Chondrocyte (in vitro differentiated cells): ENCODE measurements at places on chromosomes 11 and 22.

- DNase-seq: no peak
These were observed 3.2 kb downstream of the CHKA start for GRCh38 chr11:68117853-68118470.

- no peak for DNase-seq
These were observed 22.6 kb downstream of the USP47 start for GRCh38 chr11:11864332-11864731.

DNA sequence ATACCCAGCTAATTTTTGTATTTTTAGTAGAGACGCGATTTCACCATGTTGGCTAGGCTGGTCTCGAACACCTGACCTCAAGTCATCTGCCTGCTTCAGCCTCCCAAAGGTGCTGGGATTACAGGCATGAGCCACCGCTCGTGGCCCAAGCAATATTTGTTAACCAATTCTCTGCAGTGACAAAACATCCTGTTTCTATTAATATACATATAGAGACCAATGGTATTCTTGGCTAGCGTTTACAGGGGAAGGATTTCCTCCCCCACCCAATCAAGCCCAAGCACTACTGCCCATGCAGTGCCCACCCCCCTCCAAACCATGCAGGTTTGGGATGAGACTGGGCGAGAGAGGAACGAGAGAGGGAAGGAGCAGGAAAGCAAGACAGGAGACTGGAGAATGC is 53.1 kb downstream of the APOL3 start:
- DNase-seq: peak; percentile 5

- DNase-seq: no peak
These were observed 6.5 kb upstream of the NPAS4 start for GRCh38 chr11:66414120-66414934.

GRCh38 chr11:115623021-115623451 is 118.8 kb upstream of the CADM1 start:
- DNase-seq: no peak

DNA sequence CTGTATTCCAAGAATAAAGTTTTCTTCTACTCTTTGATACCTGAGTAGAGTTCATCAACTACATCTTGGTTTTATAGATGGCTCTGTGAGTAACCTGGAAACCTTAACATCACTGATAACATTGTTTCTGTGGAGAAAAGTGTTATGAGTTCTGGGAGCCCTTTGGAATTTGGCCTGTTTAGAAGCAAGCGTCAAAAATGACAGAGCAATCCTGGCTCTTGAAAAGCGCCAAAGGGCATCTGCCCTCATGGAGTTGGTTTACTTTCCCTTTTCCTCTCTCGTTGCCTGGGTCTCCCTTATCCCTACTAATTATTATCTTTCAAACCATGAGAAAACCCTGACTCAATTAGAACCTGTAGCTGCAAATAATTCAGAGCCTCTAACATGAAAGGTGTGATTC is 140.1 kb downstream of the DBX1 start:
- DNase-seq: no peak

DNA sequence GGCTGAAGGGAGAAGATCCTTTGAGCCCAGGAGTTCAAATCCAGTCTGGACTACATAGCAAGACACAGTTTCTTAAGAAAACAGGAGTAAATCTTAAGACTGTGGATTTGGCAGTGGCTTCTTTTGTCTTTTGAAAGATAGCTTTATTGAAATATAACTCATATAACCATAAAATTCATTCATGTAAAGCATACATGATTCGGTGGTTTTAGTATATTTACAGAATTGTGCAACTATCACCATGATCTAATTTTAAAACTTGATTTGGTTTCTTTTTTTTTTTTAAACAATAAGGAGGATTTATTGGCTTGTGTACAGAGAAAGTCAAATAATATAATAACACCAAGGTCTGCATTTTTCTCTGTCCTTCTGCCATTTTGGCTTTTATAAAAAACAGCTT is 23.1 kb upstream of the PSMA1 start:
- no peak for DNase-seq

GRCh38 chr11:47071341-47071740 is 105.3 kb downstream of the ARFGAP2 start:
- DNase-seq: no peak

DNA sequence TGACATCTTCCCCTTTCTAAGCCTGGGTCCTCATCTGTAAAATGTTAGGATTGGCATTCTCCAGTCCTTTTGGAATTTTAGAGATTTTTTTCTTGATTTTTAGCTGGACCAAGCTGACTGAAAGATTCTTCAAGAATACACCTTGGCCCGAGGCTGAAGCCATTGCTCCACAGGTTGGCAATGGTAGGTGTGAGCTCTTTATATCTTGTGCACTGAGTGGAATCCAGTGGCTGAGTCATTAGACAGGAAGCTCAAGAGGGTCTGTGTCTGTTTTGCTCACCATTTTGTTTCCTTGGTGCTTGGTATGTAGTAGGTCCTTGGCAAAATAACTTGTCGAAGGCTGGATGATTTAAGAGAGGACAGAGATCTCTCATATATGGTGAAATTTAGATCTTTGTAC is 6.2 kb downstream of the EIF3L start:
- DNase-seq: no peak

DNA sequence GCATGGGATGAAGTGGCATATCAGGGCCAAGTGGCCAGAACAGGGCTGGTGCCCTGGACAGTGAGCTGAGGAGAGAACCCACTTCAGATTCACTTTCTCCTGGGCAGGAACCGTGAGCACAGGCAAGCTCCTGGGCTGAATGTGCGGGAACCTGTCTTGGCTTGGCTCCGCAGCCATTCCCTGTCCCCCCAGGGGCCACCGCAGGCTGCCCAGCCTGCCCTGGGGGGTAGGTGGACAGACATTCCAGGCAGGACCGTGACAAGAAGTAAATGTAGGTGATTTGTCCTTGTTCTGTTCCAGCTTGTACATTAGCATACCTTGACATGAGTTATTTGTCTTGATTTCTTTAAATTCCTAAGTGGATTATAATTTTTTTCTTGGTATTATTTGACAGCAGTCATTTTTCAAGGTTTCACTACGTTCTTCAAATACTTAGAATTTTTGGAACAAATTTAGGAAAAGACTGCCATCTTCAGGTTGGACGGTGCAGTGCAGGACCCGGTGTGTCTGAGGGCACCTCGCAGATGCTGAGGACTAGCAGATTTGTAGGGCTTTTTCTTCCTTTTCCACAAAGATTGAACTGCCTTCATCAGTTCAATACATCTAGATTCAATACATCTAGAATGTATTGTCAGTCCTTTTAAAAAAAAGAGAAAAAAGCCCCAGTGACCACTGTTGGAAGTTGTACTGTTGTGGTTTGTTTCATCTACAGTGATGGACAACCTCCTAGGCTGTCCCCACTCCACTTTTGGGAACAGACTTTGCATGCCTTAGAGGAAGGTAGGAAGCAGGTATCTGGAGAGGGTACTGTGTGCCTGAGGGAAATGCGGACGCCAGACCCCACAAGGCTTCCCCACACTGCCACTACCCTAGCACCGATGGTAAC is 115.1 kb upstream of the RASSF10 start:
- DNase-seq: no peak

GRCh38 chr11:131079036-131079435 is 162.8 kb upstream of the SNX19 start:
- DNase-seq: no peak

GRCh38 chr11:78853521-78853920 is 278.9 kb upstream of the NARS2 start:
- DNase-seq: no peak

DNA sequence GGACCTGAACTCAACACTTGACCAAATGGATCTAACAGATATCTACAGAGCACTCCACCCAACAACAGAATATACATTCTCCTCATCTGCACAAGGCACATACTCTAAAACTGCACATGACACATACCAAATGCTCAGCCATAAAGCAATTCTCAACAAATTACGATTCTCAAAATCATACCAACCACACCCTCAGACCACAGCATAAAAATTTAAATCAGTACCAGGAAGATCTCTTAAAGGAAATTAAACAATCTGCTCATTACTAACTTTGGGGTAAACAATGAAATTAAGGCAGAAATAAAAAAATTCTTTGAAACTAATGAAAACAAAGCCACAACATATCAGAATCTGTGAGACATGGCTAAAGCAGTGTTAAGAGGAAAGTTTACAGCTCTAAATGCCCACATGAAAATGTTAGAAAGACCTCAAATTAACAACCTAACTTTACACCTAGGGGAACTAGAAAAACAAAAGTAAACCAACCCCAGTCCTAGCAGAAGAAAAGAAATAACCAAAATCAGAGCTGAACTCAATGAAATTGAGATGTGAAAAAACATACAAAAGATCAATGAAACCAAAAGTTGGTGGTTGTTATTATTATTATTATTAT is 37.2 kb downstream of the TMEM123 start:
- DNase-seq: no peak

GRCh38 chr11:124882339-124883071 is 15.2 kb downstream of the ROBO4 start:
- no peak for DNase-seq

DNA sequence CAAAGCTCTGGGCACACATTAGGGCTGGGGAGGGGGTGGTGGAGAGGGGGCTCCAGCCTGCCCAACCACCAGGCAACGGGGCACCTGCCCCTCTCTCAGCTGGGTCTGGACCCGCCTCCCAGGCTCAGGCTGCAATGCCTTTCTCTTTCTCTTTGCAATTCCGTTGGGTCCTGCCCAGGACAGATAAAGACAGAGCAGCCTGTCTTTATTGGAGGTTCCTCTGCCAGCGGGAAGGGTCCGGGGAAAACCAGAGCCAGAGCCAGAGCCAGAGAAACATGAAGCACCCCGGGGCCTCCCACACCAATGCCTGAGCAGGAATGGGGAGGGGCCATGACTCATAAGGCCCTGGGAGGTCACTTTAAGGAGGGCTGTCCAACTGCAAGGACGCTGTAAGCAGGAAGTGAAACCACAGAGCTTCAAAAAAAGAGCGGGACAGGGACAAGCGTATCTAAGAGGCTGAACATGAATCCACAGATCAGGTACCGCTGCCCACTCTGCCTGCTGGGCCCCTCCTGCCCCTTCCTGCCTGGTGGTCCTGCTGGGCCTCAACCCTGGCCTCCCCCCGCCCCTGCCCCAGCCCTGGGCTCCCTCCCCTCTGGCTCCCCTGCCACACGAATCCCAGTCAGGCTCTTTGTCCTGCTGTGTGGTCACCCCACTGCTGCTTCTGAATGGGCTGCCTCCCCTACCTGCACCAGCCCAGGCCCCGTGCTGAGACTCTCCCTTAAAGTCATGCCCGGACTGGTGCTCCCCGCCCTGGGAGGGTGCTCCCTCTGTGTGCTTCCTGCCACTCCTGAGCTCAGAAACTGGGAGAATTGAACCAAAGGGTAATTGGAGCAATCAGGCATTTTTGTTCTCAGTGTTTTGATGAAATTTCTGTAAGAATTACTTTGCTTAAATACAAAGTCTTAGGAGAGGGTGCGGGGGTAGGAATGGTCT is at the start of gene APOBEC3B:
Gene APOBEC3B (plus strand): TSS at position 356 of the 936 bp plus-strand sequence. CDS start 107 bp downstream, at position 463.
- DNase-seq: peak; percentile 53

- DNase-seq: peak; percentile 44
These were observed 15.5 kb upstream of the RAC2 start for GRCh38 chr22:37259540-37260029.

DNA sequence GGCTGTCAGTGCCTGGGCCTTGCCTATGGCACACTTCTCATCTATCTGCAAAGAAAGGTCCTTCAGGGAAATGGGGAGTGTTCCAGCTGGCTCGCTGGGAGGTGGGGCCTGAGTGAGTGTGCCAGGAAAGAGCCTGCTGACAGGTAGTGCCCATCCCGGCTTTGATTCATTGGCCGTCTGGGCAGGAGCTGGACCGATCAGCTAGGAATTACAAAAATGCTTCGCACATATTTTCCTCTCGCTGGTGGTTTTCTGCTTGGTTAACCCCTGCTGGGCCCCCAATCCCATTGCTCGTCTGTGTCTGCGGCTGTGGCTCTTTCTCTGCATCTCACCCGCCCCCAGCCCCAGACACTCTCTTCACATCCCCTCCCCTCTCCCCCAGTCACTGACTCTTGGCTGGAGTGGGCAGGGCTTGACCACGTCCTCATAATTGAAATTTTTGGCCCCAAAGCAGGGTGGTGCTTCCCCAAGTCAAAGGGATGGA is 10.8 kb downstream of the LIF start:
- peak; percentile 93 for DNase-seq

- DNase-seq: peak; percentile 53
These were observed 19.7 kb upstream of the CDC42EP2 start for GRCh38 chr11:65295001-65295400.

- DNase-seq: no peak
These were observed 601.0 kb upstream of the KIRREL3 start for GRCh38 chr11:127601578-127601977.

GRCh38 chr11:65185869-65186341 is 4.2 kb downstream of the CAPN1 start:
- no peak for DNase-seq

DNA sequence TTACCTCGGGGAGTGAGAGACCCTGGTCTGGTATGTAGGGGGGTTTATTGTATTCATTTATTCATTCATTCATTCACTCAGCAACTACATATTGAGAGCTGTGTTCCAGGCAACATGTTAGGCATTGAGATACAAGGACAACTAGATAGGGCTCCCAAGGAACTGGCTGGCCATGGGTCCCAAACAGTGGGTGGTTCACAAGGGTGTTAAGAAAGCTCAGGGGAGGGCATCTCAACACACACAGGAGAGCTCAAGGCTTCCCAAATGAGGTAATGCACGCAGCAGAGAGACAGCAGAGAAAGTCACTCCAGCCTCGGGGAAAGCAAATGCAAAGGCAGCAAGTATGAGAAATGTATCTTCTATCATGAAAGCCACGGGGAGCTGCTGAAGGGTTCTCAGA is 51.8 kb downstream of the BTG4 start:
- no peak for DNase-seq
